ENCODE measurements at places on chromosomes 3 and 15.

GRCh38 chr3:171054921-171055320 is 28.4 kb upstream of the SLC2A2 start:
- H3K36me3 ChIP-seq: no peaks in the 10 kb centered on the region
- no peaks in the 10 kb centered on the region for H3K27me3 ChIP-seq
- H3K27ac ChIP-seq: no peak overlapping the region

GRCh38 chr3:152556731-152557254 is 278.1 kb upstream of the P2RY1 start:
- no peaks in the 10 kb centered on the region for H3K4me1 ChIP-seq
- H3K27ac ChIP-seq: no peak overlapping the region
- no peak overlapping the region for H3K4me3 ChIP-seq
- H3K27me3 ChIP-seq: no peaks in the 10 kb centered on the region
- H3K36me3 ChIP-seq: no peaks in the 10 kb centered on the region

DNA sequence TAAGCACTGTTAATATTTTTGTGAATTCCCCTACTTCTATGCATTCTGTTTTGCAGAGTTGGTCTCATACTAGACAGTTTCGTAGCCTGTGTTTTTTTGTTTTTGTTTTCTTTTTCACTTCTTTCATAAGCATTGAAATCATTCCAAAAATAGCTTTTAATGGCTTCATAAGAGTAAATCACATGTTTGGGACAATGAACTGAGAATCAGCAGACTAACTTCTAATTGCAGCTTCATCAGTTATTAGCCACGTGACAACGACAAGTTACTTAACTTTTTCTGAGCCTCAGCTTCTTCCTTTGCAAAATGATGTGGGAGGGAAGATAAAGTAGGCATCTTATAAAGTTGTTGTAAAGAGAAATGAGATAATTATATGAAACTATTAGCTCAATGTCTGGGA is 124.8 kb downstream of the LIPC start:
- DNase-seq: no peak
- H3K27me3 ChIP-seq: no peaks in the 10 kb centered on the region
- H3K4me3 ChIP-seq: no peak overlapping the region
- no peaks in the 10 kb centered on the region for H3K36me3 ChIP-seq
- H3K27ac ChIP-seq: no peak overlapping the region

- no peaks in the 10 kb centered on the region for H3K27me3 ChIP-seq
- peaks cover 13% of the 10 kb centered on the region for H3K4me1 ChIP-seq
- H3K27ac ChIP-seq: no peak overlapping the region
- no peaks in the 10 kb centered on the region for H3K36me3 ChIP-seq
- no peak for DNase-seq
Observed at GRCh38 chr15:51970132-51970817, 1.3 kb downstream of the LEO1 start.

- peaks cover 72% of the 10 kb centered on the region for H3K4me1 ChIP-seq
- H3K36me3 ChIP-seq: no peaks in the 10 kb centered on the region
- no peaks in the 10 kb centered on the region for H3K27me3 ChIP-seq
- no peak overlapping the region for H3K27ac ChIP-seq
- no peak for DNase-seq
- H3K4me3 ChIP-seq: no peak overlapping the region
Observed at GRCh38 chr15:89141885-89142284, 53.6 kb downstream of the ABHD2 start.

GRCh38 chr15:98177966-98178592 is 217.6 kb downstream of the ARRDC4 start:
- H3K27ac ChIP-seq: no peak overlapping the region
- H3K36me3 ChIP-seq: no peaks in the 10 kb centered on the region
- no peaks in the 10 kb centered on the region for H3K27me3 ChIP-seq
- peak; percentile 60 for DNase-seq
- H3K4me3 ChIP-seq: no peak overlapping the region
- H3K4me1 ChIP-seq: no peaks in the 10 kb centered on the region

- peak; percentile 24 for DNase-seq
- H3K4me1 ChIP-seq: peaks cover 8% of the 10 kb centered on the region
- no peaks in the 10 kb centered on the region for H3K36me3 ChIP-seq
- no peaks in the 10 kb centered on the region for H3K27me3 ChIP-seq
Observed at GRCh38 chr3:117600112-117600511, 890.5 kb downstream of the TUSC7 start.

- DNase-seq: no peak
- no peaks in the 10 kb centered on the region for H3K4me1 ChIP-seq
- H3K27ac ChIP-seq: no peak overlapping the region
- H3K4me3 ChIP-seq: no peak overlapping the region
Observed at GRCh38 chr3:126117786-126118185, 33.9 kb upstream of the SLC41A3 start.

- H3K4me1 ChIP-seq: no peaks in the 10 kb centered on the region
- no peak overlapping the region for H3K4me3 ChIP-seq
- H3K27ac ChIP-seq: no peak overlapping the region
- DNase-seq: peak; percentile 58
- no peaks in the 10 kb centered on the region for H3K27me3 ChIP-seq
Observed at GRCh38 chr3:128170866-128171516, 17.7 kb downstream of the EEFSEC start.

DNA sequence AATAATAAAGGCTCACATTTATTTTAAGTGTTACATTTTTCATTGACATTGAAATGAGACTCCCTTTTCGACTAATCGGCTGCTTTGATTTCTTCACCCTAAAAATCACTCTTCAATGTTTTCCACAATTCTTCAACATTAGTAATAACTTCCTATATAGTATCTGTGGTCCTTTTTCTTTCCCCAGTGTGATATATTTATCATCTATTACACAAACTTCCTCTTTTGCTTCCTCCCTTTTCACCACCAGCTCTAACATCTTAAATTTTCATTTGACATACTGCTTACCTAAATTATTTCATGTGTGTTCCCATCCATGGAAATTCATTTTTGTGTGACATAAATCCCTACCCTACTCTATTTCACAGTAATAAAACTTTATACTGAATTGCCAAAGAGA is 244.4 kb downstream of the TIGIT start:
- DNase-seq: no peak
- H3K27me3 ChIP-seq: no peaks in the 10 kb centered on the region
- H3K4me1 ChIP-seq: no peaks in the 10 kb centered on the region

DNA sequence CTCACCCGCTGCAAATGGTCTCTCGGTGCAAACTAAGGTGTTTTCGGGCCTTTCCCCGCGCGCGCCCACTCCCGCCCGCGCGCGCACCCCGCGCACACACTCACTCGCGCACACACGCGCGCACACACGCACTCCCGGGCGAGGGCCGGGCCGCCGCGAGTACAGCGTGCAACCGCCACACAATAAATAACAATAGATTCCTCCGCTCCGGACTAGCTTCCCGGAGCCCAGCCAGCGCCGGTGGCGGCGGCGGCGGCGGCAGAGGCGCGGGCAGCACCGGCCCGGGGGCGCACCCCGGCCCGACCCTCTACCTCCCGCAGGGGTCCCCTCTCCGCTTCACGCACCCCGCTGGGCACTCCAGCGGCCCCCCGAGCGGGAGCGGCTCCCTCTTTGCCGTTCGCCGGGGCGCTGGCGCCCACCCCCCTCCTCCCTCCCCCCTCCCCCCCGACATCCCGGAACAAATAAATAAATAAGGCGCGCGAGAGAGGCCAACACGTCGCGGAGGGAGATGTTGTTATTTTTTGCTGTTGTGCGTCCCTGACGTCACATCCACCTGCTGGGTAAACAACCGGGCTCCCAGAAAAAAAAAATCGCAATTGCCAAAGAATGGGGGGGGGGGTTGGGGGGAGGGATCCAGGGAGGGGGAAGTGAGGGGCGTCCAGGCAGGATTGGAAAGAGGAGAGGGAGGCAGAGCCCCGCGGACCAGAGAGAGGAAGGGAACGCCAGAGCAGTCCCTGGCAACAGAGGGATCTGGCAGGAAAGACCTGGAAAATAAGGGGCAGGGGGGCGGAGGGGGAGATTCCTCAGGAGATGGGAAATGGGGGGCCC is at the start of gene FOXP1:
FOXP1 (minus strand) TSS at position 163 of the 828 bp plus-strand sequence. CDS start 385,347 bp downstream, outside the sequence.
- peak within 1 kb of the TSS; percentile 99 for H3K27ac ChIP-seq
- H3K4me3 ChIP-seq: peak within 1 kb of the TSS; percentile 60
- H3K36me3 ChIP-seq: no peaks in the 10 kb centered on the region
- H3K27me3 ChIP-seq: no peaks in the 10 kb centered on the region

DNA sequence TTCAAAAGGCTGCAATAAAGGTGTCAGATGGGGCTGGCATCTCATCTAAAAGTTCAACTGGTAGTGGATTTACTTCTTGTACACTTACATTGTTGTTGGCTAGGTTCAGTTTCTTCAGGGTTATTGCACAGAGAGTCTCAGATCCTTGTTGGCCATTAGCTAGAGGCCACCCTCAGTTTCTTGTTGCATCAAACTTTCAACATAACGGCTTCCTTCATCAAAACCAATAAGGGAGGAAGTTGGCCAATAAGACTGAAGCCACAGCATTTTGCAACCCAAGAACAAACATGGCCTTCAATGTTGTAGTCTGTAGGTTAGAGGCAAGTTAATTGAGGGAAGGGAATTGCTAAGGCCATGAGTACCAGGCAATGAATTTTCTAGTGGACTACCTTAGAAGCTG is 218.0 kb downstream of the ZBBX start:
- no peak overlapping the region for H3K4me3 ChIP-seq
- H3K36me3 ChIP-seq: no peaks in the 10 kb centered on the region
- H3K4me1 ChIP-seq: peaks cover 26% of the 10 kb centered on the region
- no peak for DNase-seq

- no peak overlapping the region for H3K4me3 ChIP-seq
- peaks cover 52% of the 10 kb centered on the region for H3K4me1 ChIP-seq
- no peaks in the 10 kb centered on the region for H3K27me3 ChIP-seq
- no peak for DNase-seq
- peak overlapping the region; percentile 92 for H3K27ac ChIP-seq
Observed at GRCh38 chr15:92924216-92924615, 24.1 kb downstream of the CHD2 start.

- H3K4me1 ChIP-seq: no peaks in the 10 kb centered on the region
- no peak overlapping the region for H3K27ac ChIP-seq
- no peak for DNase-seq
- H3K27me3 ChIP-seq: no peaks in the 10 kb centered on the region
Observed at GRCh38 chr3:131883711-131884407, 151.0 kb downstream of the CPNE4 start.

DNA sequence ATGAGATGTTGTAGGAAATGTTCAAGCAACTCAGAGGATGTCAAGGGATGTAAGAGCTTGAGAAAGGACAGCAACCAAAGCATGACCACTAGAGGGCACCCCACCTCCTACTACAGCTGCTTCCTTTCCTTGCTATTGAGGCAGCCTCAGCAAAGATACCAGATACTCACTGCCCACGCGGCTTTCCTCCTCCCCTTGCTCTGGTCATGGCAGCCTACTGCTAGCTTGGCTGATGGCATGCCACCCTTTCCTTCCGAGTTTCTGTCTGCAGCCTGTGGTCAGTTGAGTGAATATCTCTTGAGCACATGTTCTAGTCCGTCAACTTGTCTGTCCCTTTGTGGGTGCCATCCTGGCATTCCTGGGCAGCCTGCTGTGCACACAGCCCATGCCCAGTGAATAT is 4.4 kb upstream of the CXCR6 start:
- peak; percentile 86 for DNase-seq
- no peaks in the 10 kb centered on the region for H3K36me3 ChIP-seq
- H3K27me3 ChIP-seq: no peaks in the 10 kb centered on the region

- H3K27ac ChIP-seq: no peak overlapping the region
- H3K4me3 ChIP-seq: no peak overlapping the region
- H3K36me3 ChIP-seq: no peaks in the 10 kb centered on the region
- no peaks in the 10 kb centered on the region for H3K4me1 ChIP-seq
- DNase-seq: no peak
Observed at GRCh38 chr3:162865466-162865865, 1368.9 kb downstream of the OTOL1 start.

GRCh38 chr3:31025541-31025940 is 131.1 kb upstream of the GADL1 start:
- no peaks in the 10 kb centered on the region for H3K36me3 ChIP-seq
- H3K27me3 ChIP-seq: no peaks in the 10 kb centered on the region
- H3K4me1 ChIP-seq: no peaks in the 10 kb centered on the region
- DNase-seq: no peak

GRCh38 chr3:16252243-16252978 is 12.3 kb downstream of the DPH3 start:
- no peaks in the 10 kb centered on the region for H3K36me3 ChIP-seq
- no peak overlapping the region for H3K4me3 ChIP-seq
- no peaks in the 10 kb centered on the region for H3K27me3 ChIP-seq

- no peaks in the 10 kb centered on the region for H3K4me1 ChIP-seq
- H3K27ac ChIP-seq: no peak overlapping the region
- no peak for DNase-seq
- no peaks in the 10 kb centered on the region for H3K36me3 ChIP-seq
- H3K27me3 ChIP-seq: no peaks in the 10 kb centered on the region
- H3K4me3 ChIP-seq: no peak overlapping the region
Observed at GRCh38 chr3:29642393-29643033, 361.6 kb downstream of the RBMS3 start.

DNA sequence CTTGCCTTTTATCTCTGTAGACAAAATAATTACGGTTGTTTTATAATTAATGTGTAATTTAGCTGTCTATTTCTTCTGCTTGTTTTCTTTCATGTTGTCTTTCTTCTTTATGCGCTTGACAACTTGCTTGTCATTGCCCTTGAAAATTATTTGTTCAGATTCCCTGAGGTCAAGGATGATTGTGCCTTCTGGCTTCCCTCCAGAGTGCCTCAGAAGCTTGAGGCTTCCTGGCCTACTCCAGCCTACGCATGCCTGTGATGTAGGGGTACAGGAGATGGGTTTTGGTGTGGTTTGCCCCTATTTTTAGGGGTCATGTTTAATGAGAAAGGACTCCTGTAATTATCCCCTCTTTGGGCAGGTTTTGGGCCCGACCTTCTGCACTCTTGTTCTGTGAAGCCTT is 231.5 kb downstream of the SV2B start:
- no peaks in the 10 kb centered on the region for H3K27me3 ChIP-seq
- H3K4me1 ChIP-seq: no peaks in the 10 kb centered on the region
- H3K4me3 ChIP-seq: no peak overlapping the region
- no peak for DNase-seq

DNA sequence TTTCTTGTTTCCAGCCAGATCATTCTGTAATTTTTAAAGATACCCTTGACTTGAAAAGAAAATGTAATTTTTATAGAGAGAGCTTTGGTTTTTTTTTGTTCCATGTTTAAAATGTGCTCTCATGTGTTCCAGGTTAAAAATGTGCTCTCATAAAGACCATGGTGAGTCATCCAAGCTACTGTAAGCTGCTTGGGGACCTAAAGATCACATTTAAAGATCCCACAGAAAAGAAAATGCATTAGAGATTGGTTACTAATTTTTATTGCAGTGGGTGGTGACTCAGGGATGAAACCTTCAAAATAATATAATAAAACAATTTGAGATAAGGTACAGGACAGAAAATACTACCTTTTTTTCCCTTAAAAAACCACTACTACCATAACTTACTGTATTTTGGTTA is 11.0 kb downstream of the TCF12 start:
- no peaks in the 10 kb centered on the region for H3K27me3 ChIP-seq
- no peak overlapping the region for H3K4me3 ChIP-seq
- H3K4me1 ChIP-seq: peaks cover 33% of the 10 kb centered on the region
- no peaks in the 10 kb centered on the region for H3K36me3 ChIP-seq
- DNase-seq: no peak

GRCh38 chr3:195185583-195185982 is 85.4 kb downstream of the XXYLT1 start:
- H3K27ac ChIP-seq: no peak overlapping the region
- no peaks in the 10 kb centered on the region for H3K36me3 ChIP-seq
- H3K4me3 ChIP-seq: no peak overlapping the region
- H3K4me1 ChIP-seq: no peaks in the 10 kb centered on the region

Data from body of pancreas (tissue), 4 donors.